ENCODE measurements at places on chromosomes 2 and 18. TPM values are rescaled to one million over a fixed set of nuclear protein-coding genes. Genes with fewer than 3 reads are reported as not detected.

GRCh38 chr18:55275039-55275901, 312.7 kb downstream of the TCF4 start:
- no peak for DNase-seq

DNA sequence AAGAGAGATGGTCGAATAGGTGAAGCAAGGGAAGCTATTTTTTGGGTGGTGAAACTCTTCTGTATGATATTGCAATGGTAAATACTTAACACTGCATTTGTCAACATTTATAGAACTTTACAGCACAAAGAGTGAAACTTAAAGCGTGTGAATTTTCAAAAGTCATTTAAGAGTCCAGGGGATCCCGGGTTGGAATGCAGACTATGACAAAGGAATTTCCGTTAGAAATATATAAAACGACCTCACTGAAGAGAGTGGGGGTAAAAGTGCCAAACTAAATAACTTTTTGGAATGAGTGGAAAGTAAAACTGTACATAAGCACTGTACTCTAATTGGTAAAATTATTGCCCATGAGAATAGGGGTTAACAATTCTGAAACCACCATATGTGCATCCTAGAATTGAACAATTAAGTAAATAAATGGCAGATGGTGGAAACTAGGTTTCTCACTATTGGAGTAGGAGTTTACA, 191.0 kb upstream of the FN1 start:
- no peak for DNase-seq

DNA sequence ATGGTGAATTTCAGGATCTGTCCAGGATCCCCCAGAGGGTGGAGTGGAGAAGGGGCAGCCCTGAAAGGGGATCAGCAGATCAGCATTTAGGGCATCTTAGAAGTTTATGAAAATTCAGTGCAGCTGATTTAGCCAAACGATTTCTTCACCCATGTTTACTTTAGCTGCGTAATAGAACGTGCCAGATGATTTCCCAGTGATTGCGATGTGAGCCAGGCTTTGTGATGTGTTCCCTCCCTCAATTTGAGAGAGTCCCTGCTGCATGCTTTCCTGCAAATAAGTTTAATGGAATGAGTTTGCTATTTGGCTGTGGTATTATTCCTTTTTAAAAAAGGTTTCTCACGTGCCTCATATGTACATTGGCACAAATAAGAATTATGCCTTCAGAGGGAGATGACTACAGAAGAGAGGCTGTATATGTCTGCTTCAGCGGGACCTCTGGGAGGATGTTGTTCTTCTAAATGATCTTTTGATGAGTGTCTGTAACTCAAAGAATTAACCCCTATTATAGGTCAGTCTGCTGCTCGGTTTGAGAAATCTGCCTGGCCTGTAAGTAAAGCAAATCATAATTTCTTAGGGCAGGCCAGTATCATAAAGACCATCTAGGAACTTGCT, 111.9 kb downstream of the MRO start:
- DNase-seq, result no peak

DNA sequence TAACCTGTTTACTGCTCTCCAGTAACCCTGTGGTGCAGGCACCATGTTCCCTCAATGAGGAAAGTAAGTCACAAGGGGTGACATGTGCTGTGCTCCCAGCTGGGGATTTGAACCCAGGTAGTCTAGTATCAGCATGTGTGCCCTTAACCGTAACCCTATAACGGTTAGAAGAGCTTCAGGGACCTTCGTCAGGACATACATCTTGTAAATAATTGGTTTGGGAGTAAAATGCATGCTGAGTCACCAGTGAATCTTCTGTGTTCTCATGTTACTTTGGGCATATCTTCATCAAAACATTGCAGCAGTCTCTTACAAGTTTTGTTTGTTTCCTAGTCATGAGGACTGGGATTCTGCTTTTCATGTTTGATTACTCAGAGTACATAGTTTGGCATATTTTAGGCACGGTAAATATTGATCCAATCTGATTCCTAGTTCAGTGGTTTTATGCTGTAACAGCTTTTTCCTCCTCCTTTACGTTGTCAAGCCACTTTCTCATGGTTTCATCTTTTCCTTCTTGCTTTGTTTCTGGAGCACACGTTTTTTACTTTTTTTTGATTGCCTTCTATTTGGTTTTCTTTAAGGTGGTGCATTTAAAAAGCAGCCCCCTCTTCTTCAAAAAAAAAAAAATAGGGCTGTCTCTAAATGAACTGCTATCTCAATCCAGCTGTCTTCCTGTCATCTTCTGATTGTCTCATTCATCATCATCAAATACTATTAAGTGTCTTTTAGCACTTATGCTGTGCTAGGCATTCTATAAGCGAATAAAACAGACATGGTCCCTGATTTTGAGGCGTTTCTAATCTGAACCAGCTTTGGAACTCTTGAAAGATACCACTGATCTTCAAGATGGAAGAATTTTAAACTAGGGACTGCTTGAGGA, 50.4 kb downstream of the CLIP4 start:
- DNase-seq, result no peak

DNA sequence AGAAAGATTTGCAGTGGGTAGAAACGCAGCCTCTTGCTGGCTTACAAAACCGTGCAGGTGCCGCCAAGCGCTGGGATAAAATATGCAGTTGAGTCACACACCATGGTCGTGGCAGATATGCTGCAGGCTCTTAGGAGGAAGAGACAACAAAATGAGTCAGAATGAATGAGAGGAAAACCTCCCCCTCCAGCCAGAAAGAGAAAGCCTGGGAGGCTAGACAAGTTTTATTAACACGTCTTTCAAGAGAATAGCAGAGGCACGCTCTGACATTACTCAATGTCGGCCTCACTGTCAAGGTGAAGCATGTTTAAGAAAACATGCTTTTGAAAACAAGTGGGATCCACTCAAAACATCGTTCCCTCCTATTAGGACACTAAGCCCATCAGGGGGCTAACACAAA, 37.1 kb upstream of the ZCCHC2 start:
- DNase-seq, result no peak

- no peak for DNase-seq
Measured at GRCh38 chr2:127575941-127576432, 40.5 kb downstream of the MYO7B start.

DNA sequence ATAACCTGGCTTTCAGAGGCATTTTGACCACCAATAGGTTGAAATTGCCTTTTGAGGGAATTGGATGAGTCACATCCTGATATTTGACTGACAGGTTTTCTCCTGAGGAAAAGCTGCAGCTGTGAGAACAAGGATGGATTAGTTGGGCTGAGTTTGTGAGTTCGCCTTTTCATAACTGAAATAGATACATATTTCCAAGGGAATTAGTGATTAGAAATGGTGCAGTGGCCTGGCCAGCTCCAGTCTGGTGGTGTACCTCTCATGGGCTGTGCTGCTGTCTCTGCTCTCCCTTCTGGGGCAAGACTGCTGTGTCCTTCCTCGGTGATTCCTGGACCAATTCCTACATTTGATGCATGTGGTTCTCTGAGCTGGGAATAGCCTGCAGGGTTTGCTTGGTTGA, 341.3 kb downstream of the TSN start:
- no peak for DNase-seq

DNA sequence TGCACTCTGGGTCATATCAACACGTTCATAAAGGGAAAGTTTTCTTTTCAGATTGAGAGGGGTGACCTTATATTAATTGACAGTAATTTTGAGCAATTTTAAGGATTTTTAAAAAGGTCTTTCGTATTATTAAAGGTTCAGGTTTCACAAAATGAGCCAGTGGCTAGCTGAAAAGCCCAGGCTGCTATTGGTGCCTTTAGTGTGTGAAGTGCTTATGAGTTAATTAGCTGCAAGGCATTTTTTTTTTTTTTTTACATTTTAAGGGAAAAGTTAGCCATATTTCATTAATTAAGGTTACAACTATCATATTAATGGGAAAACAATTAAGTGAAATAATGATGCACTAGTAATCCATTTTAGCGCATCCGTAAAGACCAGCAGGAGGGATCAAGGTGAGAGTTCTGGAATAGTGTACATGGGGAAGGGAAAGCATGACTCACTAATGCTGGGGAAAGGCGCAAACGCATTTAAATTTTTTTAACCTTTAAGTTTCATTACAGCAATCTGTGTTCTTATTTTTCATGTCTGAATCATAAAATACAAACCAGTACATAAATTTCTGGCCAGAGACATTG, 200.0 kb downstream of the ZNF407 start:
- DNase-seq, result no peak

DNA sequence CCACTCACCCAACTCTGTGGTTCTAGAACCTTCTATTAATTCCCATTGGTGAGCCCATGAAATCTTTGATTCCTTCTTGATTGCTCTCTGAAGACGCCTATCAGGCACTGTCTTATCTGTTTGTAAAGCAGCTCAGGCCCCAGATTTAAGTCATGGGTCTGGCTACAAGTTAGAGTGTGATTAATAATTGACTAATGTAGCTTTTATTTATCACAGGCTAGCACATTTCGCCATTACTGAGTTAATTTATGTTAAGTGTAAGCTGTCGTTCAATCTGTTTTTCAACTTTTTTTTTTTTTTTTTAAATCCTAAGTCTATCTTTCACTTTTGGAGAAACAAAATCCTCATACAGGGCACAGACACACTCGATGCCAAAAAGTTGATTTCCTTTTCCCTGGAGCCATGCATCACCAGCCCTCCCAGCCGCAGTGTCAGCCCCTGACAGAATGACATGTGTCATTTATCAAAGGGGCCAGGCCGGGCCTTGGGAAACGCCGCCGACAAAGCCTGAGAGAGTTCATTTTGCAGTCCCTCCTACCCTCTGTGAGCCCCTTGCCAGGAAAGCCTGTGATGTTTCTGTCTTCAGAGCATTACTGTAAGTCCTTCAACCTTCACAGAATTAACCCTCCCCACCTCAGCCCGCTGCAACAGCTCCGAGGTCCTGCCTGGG, 15.8 kb downstream of the TSHZ1 start:
- no peak for DNase-seq

DNA sequence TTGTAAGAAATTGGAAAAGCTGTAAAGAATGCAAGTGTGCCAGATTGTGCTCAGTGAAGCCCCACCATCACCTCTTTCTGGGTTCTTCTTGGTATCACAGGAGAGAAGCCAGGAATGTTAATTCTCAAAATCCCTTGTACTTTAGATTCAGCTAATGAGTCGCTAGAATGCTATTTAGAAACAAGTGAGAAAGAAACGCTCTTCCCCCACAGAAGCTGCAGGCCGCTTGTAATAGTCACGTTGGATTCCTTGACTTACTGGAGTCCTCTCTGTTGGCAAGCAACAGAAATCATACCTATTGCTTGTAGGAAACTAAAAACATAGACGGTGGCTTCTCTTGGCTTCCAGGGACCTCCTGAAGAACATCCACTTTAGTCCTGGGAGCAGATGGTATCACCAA, 375.6 kb upstream of the LRATD1 start:
- no peak for DNase-seq

- DNase-seq, result no peak
Measured at GRCh38 chr18:13745696-13746095, 19.2 kb downstream of the RNMT start.

GRCh38 chr18:47883771-47884413, 46.6 kb downstream of the SMAD2 start:
- no peak for DNase-seq

GRCh38 chr18:57376503-57376902, 24.1 kb downstream of the ST8SIA3 start:
- DNase-seq, result no peak

DNA sequence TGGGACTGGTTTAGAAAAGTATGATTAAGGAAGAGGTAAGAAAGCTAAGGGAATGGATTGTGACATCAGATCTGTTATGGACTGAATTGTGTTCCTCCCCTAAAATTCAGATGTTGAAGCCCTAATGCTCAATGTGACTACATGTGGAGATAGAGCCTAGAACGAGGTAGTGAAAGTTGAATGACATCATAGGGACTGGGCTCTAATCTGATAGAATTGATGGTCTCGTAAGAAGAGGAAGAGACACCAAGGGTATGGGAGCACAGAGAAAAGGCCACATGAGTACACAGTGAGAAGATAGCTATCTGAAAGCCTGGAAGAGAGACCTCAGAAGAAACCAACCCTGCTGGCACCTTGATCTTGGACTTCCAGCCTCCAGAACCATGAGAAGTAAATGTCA, 178.3 kb downstream of the TRIB2 start:
- DNase-seq, result no peak

DNA sequence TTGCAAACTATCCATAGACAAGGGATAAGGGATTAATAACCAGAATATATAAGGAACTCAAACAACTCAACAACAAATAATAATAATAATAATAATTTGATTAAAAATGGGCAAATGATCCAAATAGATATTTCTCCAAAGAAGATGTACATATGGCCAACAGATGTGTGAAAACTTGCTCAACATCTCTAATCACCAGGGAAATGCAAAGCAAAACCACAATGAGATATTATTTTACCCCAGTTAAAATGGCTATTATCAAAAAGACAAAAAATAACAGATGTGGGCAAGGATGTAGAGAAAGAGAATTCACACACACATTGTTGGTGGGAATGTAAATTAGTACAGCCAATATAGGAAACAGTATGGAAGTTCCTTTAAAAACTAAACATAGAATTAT, 26.9 kb downstream of the DNAH7 start:
- no peak for DNase-seq

- DNase-seq, result no peak
Measured at GRCh38 chr2:205898744-205899143, 187.2 kb downstream of the INO80D start.

- DNase-seq, result no peak
Measured at GRCh38 chr18:62033207-62033606, 140.4 kb upstream of the RNF152 start.

DNA sequence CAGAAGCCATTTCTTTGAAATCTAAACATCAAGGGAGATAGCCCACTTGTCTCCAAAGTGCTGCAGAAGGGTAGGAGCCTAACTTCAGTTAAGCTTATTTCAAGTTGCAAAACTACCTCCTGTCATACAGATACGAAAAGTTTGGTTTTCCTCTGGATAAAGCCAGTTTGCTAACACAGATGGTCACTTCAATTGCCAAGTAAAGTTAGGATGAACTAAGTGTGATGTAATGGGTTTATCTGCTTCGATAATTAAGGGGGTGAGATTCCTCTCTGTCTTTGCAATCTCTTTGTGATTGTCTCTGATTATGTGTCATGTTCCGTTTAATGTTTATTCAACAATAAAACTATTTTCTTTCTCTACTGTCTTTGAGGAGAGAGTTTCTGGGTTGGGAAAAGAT, 156.4 kb downstream of the SLC39A10 start:
- DNase-seq, result no peak

KIF1A gene
- total RNA-seq, result 1.2 TPM

DES gene
- total RNA-seq, result 307 TPM

CD8B gene
- 0.22 TPM for total RNA-seq

SLC9A4 gene
- 0.11 TPM for total RNA-seq

ALPP gene
- 21.5 TPM for total RNA-seq

DSG4 gene
- total RNA-seq, result not detected

KCNF1 gene
- not detected for total RNA-seq

VWA3B gene
- total RNA-seq, result 15.7 TPM

ARHGEF4 gene
- total RNA-seq, result 17.8 TPM

CRACDL gene
- 4.7 TPM for total RNA-seq

IL36RN gene
- total RNA-seq, result not detected

FEV gene
- total RNA-seq, result not detected

SMARCAL1 gene
- total RNA-seq, result 17.8 TPM

ANKRD53 gene
- 5.7 TPM for total RNA-seq

CPO gene
- total RNA-seq, result 0.28 TPM

RESP18 gene
- total RNA-seq, result not detected
